ENCODE measurements at places on chromosomes 2 and 18.

DNA sequence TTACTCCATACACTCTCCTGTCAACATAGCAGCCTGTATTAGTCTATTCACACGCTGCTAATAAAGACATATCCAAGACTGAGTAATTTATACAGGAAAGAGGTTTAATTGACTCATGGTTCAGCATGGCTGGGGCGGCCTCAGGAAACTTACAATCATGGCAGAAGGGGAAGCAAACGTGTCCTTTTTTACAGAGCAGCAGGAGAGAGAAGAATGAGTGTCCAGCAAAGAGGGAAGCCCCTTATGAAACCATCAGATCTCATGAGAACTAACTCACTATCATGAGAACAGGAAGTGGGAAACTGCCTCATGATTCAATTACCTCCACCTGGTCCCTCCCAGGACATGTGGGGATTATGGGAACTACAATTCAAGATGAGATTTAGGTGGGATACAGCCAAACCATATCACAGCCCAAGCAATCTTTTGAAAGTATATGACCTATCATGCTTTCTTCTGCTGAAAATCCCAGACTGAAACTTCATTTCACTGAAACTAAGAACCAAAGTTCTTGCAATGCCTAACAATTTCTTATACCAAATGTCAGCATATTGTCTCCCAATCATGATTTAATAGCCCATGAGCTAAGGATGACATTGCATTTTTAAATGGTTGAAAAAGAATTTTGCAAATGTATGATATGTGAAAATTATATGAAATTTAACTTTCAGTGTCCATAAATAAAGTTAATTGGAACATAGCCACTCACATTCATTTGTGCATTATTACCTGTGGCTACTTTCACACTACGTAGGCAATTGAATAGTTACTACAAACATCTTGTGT is 686.8 kb upstream of the ZEB2 start:
- DNase-seq, result no peak

- no peak for DNase-seq
These were observed 118.7 kb upstream of the LRRTM4 start for GRCh38 chr2:77640924-77641323.

- DNase-seq, result no peak
These were observed 90.1 kb downstream of the CHN1 start for GRCh38 chr2:174914853-174915760.

GRCh38 chr2:130251873-130252620 is 53.8 kb upstream of the TUBA3E start:
- DNase-seq, result no peak

DNA sequence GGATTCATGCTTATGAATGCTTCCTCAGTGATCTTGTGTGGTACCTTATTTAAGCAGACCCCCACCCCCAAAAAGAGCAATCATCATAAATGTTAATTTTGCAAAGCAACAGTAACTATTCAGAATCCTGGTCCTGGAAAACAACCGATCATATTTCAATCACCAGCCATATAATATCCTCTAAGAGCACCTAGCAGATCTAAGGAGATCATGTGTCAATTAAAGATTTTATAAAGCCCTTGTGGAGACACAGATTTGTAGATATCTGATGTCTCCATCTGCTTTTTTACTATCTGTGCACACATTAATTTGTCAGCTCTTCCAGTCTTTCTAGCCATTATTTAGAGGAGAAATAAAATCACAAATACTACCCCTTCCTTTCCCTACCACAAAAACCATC is 423.7 kb downstream of the TGIF1 start:
- no peak for DNase-seq

DNA sequence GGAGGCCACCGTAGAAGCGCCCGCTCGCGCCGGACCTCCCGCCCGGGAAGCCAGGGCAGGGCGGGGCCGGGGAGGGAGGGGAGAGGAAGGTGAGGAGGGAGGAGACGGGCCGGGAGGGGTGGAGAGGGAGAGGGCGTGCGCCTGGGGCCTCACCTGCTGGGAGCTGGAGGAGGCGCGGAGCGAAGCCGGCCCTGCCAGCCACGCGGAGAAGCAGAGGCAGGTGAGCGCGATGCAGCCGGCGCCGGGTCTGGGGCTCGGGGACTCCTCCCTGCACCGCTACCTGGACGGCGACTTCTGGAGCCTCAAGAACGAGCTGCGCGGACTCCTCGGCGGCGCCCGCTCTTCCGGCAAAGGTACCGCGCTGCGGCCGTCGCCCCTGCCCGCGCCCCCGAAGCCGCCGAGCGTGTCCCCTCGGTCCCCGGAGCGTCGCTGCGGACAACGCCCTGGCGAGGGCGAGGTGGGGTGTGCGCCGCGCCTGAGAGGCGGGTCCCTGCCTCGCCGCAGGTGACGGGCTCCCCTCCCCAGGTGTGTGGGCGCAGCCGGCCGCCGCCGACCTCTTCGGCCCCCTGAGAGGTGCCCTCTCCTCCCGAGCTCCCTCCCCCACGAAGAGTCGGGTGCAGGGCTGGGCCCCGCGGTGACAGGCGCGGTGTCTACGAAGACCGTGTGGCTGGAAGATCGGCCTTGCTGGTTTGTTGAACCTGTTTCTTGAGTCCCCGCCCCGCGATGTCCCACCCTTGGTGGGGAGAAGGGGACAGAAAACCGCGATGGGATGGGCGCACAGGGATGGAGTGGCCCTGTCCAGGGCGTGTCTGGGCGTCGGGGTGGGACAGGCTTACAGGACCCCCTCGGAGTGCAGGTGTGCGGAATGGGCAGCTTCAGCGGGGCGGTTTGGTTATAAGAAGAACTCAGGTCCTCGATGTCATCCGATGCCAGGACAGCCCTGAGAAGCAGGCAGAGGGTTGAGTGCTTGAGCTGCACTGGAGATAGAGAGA is at the start of gene ACOXL:
TSS of gene ACOXL (plus strand) at position 152 of the 992 bp plus-strand sequence. CDS start 35,817 bp downstream, outside the sequence.
- no peak for DNase-seq

DNA sequence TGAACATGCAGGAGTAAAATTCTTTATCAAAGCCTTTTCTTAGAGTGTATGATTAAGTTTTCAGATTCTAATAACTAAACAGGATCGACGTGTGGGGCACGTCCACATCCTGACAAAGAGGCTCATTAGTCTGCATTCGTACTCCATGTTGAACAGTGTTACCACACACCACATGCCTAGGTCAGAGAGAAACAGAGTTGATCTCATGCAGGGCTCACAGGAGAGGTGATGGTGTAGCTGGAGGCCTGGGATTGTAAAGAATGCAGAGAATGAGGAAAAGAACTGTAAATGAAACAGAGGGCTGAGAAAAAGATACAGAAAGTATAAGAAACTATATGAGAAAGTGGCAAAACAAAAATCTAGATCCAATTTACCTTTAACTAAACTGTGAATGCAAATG is 632.5 kb downstream of the BCL11A start:
- DNase-seq, result no peak

DNA sequence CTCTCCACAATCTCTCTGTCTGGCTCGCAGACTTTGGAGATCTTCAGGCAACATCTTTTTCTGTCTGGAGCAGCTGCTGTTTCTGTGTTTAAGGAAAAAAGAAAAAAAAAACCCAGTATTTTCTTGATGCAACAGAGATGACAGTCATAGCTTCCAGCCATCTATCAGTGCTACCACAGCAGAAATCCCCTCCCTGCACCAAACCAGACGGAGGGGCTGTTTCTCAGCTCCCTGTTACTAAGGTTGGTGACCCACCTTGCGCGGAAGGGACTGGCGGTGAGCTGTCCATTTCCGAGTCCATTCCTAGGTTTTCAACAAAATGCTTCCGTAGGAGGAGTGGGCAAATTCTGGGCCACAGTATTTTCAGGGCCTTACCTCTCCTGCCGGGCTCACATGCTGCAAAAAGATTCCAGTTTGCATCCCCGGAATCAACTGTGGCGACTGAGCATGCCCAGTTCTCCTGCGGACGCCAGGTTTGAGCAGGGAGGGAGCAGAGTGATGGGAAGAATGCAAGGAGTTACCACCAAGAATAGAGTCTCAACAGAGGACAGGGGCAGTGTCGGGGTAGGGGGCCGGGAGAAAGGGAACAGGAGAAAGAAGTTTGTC is 1.2 kb downstream of the SLC4A10 start:
- no peak for DNase-seq

DNA sequence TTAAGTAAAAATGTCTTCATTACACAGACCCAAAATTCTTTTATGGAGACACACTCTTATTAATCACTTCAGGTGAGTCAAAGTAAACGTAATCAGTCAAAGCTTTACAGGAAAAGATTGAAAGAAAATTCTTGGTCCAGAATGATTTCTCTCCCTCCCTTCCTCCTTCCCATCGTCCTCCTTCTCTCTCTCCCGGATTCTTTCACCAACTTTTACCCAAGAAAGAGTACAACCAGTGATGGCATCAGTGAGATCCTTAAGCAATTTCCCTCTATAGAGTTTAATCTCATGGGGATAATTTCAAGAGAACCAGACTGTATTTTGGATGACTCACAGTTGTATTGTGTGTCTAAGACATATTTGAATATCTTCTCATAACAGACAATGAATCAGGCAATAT is 258.1 kb downstream of the ALK start:
- DNase-seq, result no peak

DNA sequence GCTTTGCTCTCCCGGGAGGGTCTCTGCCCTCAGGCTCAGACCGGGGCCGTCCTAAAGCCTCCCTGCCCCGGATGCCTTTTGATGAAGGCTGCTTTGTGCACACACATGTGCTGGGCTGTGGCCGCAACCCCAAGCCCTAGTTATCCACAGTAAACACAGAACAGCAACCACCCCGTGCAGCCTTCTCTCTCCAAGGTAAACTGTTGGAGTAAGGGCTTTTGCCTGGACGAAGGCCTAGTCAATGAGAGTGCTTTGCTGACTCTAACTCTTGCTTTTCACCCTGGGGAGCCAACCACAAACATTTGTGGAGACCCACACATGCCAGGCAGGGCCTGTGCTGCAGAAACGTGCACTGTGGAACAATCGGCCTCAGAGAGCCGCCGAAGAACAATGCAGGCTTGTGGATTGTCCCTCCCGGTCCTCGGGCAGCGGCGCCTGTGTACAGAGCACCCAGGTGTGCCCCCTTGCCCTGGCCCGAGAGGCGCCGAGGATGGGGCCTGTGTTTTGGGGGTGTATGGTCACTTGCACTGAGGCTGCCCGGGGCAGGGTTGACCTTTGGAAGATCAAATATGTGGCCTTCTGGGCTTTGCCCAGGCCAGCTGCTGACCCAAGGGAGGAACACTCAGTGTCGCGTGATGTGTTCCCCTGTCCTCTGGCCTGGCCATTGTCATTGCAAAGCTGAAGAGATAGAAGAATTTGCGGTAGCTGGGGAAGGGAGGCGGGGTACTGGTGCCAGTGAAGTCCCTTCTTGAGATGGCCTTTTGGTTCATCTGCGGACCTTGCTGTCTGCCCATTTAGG is 37.0 kb downstream of the CTIF start:
- DNase-seq, result no peak

DNA sequence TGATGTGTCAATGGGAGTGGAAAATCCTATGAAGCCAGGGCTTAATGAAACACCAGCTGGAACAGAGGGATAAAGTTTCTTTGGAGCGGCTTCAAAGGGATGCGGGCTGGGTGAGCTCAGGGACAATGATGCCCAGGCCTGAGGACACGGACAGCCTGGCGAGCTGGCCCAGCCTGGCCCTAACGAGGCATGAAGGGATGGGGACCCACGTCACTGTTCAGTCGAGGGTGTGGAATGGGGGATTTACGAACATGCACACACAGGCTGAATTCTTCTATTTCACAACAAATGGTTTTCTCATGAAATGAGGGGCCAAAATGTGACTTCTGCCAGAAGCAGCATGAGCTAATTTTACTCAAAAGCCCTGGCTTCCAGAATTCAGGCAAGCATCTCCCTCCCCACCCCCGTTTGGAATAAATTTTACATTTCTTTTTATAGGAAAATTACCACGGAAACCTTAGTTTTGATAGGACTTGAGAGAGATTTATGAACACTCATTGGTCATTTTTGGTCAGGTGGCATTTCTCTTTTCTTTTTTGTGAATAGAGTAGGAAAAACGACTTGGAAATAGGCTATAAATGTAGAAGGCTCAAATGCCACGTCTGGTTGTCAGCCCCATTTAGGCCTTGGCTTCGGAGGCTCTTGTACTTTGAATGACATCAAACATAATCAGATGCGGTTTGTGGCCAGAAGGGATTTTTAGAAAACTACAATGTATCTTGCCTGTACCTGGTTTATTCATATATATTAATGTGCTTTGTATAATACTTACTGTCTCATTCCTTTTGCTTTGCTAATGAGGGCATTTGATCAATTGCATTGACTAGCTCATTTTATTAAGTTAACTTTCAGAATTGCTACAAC is 893.8 kb upstream of the CELF4 start:
- DNase-seq, result no peak

DNA sequence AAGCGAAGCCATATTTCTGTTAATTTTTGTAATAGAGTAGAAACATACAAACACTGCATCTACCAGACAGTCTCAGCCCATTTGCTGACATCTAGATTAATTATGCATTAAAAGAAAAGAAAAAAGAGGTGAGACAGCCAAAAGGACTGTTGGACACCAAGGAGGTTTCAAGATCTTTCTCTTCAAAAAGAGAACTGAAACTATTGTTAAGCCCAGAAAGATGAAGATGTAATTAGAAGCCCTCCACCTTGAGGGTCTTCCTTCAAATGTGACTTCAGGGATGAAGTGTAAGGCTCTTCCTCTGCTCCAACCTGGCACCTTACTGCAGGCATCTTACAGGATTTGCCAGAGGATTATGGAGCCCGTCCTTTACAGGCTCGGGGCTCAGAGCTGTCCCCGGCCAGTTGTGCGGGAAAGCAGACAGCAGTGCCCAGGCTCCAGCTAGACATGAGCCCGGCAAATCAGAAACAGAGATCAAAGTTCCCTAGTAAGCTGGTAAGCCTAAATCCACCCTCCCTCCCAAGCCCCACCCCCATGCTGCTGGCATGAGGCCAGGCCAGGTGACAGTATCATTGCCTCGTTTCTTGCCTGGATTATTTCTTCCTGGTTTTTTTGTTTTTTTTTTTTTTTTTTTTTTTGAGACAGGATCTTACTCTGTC is 38.9 kb downstream of the ADI1 start:
- no peak for DNase-seq

GRCh38 chr2:133414486-133415209 is 153.6 kb downstream of the NCKAP5 start:
- DNase-seq, result no peak

GRCh38 chr18:39770399-39770798 is 2184.6 kb upstream of the PIK3C3 start:
- DNase-seq, result no peak

GRCh38 chr18:78794071-78794430 is 185.6 kb upstream of the SALL3 start:
- no peak for DNase-seq

- DNase-seq, result no peak
These were observed 66.1 kb upstream of the SMAD7 start for GRCh38 chr18:49016648-49017539.
